Ovary (tissue), 10 donors: ENCODE measurements at places on chromosomes 16 and 17. TPM values are rescaled to one million over a fixed set of nuclear protein-coding genes. Genes with fewer than 3 reads are reported as not detected.

DECR2 gene
- 19.3 TPM for total RNA-seq

GRCh38 chr16:50578137-50578536 lies 29.9 kb downstream of the NKD1 start:
- no peak overlapping the region for H3K4me3 ChIP-seq
- H3K27me3 ChIP-seq, result no peaks in the 10 kb centered on the region
- H3K4me1 ChIP-seq, result peaks cover 22% of the 10 kb centered on the region
- no peaks in the 10 kb centered on the region for H3K36me3 ChIP-seq
- H3K27ac ChIP-seq, result no peak overlapping the region

DNA sequence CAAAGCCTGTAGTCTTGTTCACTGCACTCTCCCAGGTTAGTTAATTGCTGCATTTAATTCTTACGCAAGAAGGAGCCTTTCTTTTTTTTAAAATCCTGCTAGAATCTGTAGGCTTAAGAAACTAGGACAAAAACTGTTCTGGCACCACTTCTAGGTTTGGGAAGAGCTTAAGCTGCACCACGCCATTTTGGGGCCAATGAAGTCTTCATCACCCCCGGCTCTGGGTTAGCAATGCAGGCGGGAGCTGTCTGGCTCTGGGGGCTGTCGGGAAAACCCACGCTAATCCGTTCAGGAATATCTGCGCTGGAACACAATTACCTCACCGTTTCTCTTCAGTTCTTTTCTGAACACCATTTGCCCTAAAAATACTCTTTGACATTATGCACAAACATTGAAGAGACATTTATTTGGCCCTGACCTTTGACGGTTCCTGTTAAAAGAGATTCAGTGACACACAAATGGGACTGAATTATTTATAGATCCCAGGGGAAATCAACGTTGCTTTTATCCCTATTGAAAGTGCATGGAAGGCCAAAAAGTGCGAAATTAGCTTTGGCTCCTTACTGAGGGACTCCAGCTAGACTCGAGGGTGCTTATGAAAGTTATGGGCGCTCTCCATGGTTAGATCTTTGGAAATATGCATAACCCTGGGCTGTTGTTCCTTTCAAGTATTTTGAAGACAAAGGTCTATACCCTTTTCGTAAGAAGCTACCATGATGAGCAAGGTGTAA lies 249.2 kb downstream of the HAPSTR1 start:
- H3K4me3 ChIP-seq, result no peak overlapping the region
- H3K4me1 ChIP-seq, result no peaks in the 10 kb centered on the region
- no peak overlapping the region for H3K27ac ChIP-seq

GRCh38 chr17:30599428-30600059 lies 122.3 kb downstream of the GOSR1 start:
- no peaks in the 10 kb centered on the region for H3K36me3 ChIP-seq
- H3K4me1 ChIP-seq, result no peaks in the 10 kb centered on the region
- peak overlapping the region; percentile 52 for H3K4me3 ChIP-seq
- no peaks in the 10 kb centered on the region for H3K27me3 ChIP-seq
- no peak overlapping the region for H3K27ac ChIP-seq

DNA sequence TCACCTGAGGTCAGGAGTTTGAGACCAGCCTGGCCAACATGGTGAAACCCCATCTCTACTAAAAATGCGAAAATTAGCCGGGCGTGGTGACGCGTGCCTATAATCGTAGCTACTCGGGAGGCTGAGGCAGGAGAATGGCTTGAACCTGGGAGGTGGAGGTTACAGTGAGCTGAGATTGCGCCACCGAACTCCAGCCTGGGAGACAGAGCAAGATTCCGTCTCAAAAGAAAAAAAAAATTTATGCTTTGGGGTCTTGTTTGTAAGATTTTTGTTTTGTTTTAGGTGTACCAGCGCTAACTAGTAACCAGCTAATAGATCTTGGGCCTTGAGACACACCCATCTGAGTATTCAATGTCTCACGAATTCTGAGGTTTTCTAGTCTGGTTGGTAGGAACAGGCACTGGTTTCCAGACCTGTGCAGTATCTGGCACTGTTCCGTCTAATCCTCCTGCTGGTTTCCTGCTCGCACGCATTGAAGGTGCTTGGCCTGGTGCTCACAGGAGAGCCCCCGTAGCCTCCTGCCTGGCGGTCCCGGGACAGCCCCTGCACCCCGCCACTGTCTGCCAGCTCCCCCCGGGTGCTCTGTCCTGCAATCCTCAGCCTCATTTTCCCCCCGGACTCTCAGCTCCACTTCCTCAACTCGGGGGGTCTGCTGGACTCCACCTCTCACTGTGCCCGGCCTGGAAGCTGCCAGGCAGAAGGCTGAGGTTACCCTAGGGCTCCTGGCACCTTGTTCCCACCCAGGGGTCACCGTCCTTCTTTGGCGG lies 10.6 kb upstream of the DUS1L start:
- peaks cover 2% of the 10 kb centered on the region for H3K4me1 ChIP-seq
- no peak overlapping the region for H3K27ac ChIP-seq
- H3K27me3 ChIP-seq, result no peaks in the 10 kb centered on the region
- no peak for DNase-seq
- no peaks in the 10 kb centered on the region for H3K36me3 ChIP-seq
